Calu3 (cell line): ENCODE measurements at places on chromosomes 1 and 21. TPM values are rescaled to one million over a fixed set of nuclear protein-coding genes. Genes with fewer than 3 reads are reported as not detected.
A peak's percentile ranks its signal among the peaks of the same experiment; 100 is the strongest.

GRCh38 chr1:85544689-85545215, 35.8 kb upstream of the CCN1 start:
- peak; percentile 28 for DNase-seq

- DNase-seq, result peak; percentile 43
Observed at GRCh38 chr1:27726173-27727044, 648 bp downstream of the FAM76A start.

DNA sequence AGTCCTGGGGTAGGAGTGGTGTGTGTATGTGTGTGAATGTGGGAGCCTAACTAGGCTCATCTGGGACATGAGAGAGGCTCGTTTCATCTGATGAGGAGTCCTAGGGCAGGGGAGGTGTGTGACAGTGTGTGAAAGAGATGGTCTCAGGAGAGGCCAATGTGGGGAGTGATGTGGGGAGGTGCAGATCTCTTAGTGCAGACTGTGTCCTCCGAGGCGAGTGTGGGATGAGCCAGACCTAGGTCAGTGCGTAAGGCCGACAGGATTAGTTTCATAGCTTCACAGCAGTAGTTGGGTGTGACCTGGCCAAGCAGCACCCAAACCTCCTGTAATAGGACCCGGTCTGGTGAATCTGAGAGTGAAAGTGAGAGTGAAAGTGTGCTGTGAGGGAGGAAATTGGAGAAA, 94.7 kb downstream of the LIPI start:
- no peak for DNase-seq

- no peak for DNase-seq
Observed at GRCh38 chr1:203036135-203036534, 9.8 kb downstream of the PPFIA4 start.

GRCh38 chr1:57874418-57874877, 450.6 kb upstream of the DAB1 start:
- no peak for DNase-seq

GRCh38 chr1:117606649-117607430, 992 bp downstream of the TENT5C start:
- DNase-seq, result peak; percentile 9

- no peak for DNase-seq
Observed at GRCh38 chr1:54428837-54429518, 22.8 kb upstream of the SSBP3 start.

- DNase-seq, result no peak
Observed at GRCh38 chr1:170436928-170437327, 95.0 kb upstream of the GORAB start.

DNA sequence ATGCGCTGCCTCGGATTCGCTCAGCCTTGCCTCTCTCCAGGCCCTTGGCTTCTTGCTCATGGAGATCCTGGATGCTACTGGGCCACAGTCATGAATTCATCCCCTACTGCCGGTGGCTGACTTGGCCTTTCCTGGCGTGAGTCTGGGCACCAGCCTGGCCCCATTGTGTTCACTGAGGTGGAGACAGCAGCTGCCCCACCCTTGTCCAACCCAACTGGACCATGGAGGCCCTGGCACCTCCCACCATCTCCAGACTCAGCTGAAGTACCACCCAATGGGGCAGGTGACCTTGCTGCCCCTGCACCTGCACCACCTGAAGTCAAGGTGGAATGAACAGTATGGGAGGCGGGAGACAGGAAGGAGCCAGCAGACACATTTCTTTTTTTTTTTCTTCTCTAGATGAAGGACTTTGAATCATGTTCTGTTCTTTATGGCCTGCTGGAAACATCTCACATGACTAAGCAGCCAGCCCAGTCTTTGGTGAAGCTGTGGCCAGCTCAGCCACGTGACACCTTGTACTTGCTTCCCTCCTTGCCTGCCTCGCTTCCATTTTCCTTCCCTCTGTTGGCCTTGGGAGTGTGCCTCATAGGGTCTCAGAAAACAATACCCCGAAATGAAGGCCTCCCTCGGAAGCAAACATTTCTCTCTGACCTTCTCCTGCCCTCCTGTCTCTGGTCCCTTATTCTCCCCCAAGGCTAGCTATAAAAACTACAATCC, 3.8 kb upstream of the SLC30A2 start:
- DNase-seq, result no peak

DNA sequence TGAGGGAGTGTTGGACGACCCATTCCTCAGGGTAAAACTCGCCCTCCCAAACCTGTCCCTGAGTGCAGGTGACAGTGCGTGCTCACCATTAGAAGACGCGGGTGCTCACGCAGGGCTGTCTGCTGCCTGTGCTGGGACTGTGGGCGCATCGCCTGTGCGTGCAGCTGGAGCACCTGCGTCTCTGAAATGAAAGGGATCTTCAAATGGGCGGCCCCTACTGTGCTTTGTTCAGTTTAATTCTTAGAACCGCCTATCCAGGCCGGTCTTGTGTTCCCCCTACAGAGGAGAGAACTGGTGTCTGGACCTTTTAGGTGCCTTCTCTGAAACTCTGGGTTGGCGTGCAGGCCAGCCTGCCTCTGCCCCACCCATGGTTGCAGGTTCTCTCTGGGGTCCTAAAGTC, 125.8 kb downstream of the PCBP3 start:
- DNase-seq, result no peak

- no peak for DNase-seq
Observed at GRCh38 chr21:20272791-20273362, 725.3 kb upstream of the NCAM2 start.

DNA sequence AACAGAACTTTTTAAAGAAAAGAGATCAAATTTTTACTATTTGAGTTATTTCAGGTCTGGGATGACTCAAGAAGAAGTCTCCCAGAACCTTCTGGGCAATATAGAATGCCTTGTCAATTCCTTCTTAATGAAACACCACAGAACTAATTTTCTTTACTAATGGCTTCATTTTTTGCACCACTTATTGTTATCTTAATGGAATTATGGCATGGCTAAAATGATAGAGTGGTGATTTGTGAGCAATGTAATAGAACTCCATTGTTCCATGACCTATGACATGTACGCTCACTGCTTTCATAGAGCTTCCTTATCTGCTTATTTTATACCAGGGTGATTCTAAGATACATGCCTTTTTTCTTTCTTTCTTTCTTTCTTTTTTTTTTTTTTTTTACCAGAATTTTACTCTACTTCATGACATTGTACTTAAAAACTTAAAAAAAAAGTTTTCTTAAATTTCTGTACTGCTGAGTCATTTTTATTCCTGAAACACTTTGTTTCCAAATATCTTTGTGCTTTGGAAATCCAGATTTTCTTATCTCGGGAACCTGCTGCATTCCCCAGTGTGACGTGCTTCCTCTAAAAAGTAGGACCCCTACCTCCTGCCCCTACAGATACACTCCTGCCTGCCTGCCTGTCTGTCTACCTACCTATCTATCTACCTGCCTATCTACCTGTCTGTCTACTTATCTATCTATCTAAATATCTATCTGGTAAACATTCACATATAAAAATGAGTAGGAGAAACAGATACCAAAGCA, 284.9 kb downstream of the PBX1 start:
- no peak for DNase-seq

DNA sequence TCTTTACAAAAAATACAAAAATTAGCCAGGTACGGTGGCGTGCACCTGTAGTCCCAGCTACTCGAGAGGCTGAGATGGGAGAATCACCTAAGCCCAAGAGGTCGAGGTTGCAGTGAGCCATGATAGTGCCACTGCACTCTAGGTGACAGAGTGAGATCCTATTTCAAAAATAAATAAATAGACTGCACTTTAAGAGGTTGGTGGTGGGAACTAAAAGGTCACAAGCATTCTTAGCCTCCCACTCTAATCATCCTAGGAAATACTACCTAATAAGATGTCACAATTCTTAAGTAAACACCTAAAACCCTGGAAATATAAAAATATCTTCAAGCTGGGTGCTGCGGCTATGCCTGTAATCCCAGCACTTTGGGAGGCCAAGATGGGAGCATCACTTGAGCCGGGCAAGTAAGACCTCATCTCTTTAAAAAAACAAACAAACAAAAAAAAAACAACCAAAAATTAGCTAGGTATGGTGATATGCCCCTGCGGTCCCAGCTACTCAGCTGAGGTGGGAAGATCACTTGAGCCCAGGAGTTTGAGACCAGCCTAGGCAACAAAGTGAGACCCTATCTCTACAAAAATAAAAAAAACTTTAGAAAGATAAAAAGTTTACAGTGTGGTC, 4.1 kb downstream of the DCAF8 start:
- DNase-seq, result no peak

DNA sequence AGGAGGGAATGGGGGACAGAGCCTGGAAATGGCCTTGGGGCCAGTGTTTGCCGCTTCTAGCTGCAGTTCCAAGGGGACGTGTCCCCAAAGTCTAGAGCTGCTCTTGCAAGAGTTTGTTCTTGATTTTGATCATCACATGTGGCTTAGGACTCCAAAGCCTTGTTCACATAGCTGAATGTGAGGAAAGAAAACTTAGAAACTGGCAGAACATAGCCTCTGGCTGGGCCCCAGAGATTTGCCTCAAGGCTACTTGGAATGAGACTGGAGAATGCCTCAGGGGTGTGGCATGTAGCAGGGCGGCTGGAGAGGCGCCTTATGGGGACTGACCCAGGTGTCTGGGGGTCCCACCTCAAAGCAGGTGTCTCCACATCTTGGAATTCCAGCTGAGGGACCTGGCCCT, 2.3 kb downstream of the PDXK start:
- DNase-seq, result no peak

DNA sequence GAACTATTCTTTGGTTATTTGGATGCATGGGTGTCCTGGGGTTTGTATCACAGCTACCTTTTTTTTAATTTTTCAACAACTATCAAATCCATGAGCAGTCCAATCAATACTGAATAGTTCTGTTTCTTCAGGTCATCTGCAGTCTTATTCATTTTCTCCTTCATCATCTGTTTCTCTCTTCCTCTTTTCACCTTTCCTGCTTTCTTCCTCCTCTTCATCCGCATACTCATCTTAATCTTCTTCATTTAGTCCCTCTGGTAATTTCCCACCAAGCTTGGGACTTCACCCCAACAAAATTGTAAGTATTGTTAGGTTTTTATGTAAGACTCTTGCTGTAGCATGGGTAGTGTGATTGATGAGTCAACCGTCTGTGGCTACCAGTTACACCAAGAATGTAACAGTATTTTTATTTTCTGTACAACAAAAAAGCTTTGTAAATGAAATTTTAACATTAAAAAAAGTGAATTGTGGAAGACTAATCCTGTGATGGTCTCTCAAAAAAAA, 184.1 kb upstream of the RNPC3 start:
- no peak for DNase-seq

DNA sequence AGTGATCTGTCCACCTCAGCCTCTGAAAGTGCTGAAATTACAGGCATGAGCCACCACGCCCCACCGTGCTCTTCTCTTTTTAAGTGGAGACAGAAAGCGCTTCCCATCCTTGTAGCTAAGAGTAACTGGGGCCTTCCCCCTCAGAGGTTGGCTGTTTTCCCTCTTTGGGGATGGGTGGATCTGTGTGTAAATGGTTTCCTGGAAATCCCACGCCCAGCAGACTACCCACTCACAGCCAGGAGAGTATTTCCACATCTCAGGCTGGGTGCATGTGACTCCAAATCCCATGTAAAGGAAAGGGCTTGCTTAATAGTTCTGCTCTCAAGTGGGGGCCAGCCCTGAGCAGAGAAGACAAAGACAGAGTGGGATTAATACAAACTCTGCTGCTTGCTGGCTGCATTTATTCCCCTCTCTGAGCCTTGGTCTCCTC, 19.6 kb upstream of the TCEA3 start:
- DNase-seq, result no peak

DNA sequence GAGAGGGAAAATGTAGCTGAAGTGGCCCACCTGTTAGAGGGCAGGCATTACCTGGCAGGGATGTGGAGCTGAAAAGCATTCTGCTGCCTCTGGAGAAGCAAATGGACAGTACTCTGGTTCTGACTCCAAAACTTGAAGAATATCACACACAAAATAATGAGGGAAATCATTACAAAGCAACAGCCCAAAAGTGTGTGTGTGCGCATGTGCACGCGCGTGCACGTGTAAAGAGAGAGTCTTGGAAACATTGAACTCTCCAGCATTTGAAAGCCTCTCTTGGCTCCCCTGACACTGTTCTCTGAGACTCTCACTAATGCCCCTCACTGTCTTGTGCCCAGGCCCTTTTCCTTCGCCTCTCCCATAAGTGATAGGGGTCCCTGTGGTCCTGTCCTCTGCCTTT, 2.3 kb upstream of the VTCN1 start:
- no peak for DNase-seq

GRCh38 chr1:100404821-100405220, 52.5 kb downstream of the CDC14A start:
- no peak for DNase-seq

DNA sequence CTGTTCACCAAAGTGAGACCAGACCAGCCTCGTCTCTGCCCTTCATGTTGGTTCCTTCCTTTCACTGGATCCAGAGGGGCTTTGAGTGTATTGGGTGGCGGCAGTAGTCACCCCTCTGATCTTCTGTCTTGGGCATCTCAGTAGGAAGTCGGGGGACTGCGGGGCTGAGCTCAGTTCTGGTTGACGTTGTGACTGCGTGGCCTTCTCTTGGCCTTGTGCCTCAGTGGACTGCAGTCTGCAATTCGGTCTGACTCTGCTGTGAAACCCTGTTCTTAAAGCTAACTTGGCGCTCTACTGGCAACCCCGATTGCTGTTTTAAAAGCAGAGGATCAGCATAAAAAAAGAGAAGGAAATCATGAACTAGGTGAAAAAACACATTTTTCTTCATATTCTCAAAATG, 56.7 kb downstream of the SLC37A1 start:
- no peak for DNase-seq

DNA sequence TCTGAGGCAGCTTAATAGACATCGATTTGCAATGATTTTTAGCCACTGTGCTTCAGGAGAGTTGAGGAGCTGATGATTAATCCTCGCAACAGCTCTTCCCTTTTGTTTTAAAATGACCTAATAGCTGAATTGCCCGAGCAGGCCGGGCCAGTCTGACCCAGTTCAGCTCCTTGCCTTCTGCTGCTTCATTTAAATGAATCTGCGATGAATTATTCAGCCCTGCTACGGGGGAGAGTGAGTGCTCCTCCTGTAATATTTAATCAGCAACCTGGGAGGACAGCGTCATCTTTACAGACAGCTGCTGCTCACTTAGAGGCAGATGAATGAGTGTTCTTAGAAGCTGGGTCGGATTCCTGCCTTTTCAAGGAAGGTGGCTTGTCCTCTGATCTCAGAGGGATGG, 325.1 kb downstream of the CAMTA1 start:
- no peak for DNase-seq

DNA sequence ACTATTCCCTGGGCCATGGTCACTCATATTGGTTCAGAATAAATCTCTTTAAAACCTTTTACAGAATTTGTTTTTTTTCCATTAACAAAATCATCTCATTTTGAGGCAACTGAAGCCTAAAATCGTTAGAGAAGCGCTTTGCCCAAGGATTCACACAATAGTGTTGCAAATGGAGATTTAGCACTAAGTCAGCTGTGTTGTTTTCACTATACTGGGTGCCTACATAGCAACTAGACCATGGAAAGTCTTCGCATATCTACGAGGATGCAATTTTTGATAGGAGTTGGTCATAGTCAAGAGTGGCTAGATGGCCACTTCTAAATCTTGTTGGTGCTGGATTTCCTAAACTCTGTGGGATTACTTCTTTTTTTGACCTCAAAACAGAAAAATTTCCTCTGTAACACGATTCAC, 530 bp upstream of the TIPRL start:
- no peak for DNase-seq

Gene ADORA3
- not detected in 2 replicates for total RNA-seq

Gene PIK3R3
- total RNA-seq, result 17.4 and 21.4 TPM in 2 replicates

Gene FAM110D
- total RNA-seq, result not detected in 2 replicates

Gene IL23R
- 0.32 TPM in 1 of 2 replicates, not detected in the other for total RNA-seq

Gene AVPR1B
- total RNA-seq, result not detected in 2 replicates

Gene ETNK2
- 4.0 and 5.0 TPM in 2 replicates for total RNA-seq

Gene PTPRC
- not detected in 2 replicates for total RNA-seq

Gene CRABP2
- total RNA-seq, result 17.6 and 27.3 TPM in 2 replicates

Gene EDN2
- 0.28 TPM in 1 of 2 replicates, not detected in the other for total RNA-seq
